Stimulated activated CD4-positive, alpha-beta T cell treated with anti-CD3 and anti-CD28 coated beads, Interleukin-2, amount 100 ng/mL, for 24 hours (primary cell): ENCODE measurements at places on chromosomes 6 and 20.

GRCh38 chr6:119148825-119149525 lies 70.5 kb upstream of the FAM184A start:
- no peak for DNase-seq

GRCh38 chr6:33112148-33112547 lies 36.4 kb downstream of the HLA-DPB1 start:
- no peak for DNase-seq

- no peak for DNase-seq
Measured at GRCh38 chr20:14782731-14783130, 445.3 kb upstream of the FLRT3 start.

GRCh38 chr6:157551041-157551832 lies 170.2 kb downstream of the ZDHHC14 start:
- DNase-seq: peak; percentile 15

GRCh38 chr6:39849764-39850163 lies 57.6 kb downstream of the DAAM2 start:
- DNase-seq: no peak

DNA sequence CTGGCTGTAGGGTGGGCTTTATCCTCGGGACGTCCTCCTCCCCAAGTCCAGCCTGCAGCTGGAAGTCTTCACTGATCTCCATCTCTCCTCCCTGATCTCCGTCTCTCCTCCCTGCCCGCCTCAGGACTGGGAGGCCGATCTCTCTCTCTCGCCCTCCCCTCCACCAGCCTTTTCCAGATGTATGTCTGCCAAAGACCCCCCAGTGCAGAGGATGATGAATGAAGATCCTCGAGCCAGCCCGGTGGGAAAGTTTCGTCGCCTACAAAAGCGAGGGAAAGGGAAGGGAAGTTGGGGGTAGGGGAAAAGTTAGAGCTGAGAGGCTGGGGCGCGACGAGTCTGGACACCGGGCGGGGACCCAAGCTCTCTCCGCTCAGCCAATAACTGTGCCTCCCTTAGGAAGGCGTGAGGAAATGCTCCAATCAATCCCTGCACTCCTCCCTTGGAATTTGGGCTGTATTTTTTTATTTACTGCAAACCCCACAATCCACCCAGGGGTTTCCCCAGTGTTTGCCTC lies 595 bp upstream of the SRF start:
- DNase-seq: no peak

- no peak for DNase-seq
Measured at GRCh38 chr6:126312013-126312665, 27.8 kb upstream of the CENPW start.

DNA sequence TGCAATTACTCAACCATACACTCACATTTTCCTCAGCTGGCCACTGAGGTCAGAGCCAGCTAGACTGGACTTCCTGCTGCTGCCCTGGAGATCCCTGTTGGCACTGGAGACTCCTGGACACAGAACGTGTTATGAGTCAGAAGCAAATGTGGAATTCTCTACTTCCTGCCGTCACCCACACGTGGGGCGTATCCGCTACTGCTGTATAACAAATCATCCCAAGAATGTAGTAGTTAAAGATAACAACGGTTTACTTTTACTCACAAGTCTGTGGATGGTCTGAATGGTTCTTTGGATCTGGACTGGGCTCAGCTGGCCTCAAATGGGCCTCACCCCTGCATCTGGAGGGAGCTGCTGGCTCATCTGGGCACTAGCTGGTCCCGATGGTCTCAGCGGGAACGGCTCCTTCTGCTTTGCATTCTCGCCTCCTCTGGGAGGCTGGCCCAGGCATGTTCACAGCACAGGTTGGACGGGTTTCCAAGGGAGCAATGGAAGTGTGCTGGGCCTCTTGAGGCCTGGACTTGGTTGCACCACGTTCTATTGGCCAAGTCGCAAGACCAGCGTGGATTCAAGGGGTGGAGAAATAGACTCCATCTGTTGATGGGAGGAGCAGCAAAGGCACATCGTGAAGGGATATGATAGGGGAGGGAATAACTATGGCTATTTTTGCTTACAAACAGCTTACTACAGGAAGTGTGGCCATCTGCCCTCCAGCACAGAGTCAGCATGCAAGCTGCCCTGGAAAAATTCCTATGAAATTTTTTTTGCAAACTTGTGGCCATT lies 118.5 kb downstream of the SNX5 start:
- no peak for DNase-seq

DNA sequence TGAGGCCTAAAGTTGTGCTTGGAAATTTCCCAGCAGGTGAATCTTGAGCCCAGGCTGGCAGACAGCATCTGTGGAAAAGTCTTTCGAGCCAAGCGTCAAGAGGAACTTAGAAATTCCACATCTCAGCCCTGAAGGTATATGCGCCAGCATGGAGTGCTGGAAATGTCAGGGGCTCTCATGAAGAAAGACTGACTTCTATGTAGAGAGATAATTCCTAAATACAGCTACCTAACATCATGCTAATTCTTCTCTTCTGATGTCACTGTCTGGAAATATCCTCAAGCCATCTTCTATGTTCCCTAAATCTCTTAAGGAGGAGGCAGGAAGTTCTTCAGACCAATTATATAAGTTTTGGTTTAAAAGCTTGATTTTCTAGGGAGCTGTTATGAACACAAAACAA lies 492.4 kb upstream of the MARCKS start:
- DNase-seq: no peak

DNA sequence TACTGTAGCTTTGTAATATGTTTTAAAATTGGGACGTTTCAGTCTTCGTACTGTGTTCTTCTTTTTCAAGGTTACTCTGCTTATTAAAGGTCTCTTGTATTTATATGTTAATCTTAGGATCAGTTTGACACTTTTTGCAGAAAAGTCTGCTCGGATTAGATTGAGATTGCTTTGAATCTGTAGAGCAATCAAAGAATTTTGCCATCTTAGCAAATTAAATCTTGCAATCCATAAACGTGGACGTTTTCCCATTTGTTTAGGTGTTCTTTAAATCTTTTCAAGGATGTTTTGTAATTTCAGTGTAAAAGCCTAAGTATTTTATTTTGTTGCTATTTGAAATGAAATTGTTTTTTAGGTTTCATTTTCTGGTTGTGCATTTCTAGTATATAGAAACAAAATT lies 78.0 kb upstream of the GTSF1L start:
- no peak for DNase-seq

DNA sequence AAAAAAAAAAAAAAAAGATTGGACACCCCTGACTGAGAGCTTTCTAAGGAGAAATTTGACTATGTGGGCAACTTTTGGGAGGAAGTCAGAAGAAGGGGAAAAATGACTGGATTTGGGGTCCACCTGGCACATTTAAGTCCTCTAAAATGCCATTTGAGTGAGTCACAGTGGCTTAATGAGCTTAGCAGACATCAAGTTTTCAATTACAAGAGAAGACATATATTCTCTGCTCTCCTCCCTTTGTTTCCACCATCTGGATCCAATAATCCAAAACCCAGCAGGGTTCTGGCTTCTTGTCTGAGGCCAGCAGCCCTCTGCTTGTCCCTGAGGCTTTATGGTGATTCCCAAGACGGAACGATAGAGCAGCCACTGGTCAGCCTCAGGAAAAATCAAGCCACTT lies 6.9 kb downstream of the PI3 start:
- no peak for DNase-seq

DNA sequence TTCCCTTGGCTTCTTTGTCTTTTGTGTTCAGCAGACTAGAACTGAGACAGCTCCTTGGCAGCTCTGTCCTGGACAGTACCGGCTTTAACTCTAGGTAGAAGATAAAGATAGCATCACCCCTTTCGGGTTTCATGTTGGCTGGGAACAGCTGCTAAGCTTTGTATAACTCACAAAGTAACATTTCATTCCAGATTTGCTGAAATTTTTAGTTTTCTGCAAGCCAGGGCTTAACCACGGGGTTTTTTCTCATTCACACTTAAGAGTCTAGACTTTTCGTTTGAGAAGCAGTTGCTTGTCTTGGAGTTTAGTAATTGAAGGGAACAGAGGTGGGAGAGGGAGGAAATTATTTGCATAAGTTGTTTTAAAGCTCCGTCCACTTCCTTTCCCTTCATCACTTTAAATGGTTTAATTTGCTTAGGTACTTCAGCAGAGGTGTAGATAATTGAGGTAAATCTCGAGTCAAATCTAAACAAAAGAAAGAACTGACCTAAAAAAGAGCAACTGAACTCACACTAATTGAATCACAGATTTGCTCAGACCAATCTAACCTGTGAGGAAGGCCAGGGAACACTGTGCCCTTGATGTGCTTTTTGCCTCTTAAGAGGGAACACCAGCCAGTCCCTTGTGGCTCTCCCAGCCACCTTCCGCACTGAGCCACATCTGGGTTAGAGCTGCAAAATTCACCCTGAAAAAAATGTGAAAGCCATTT lies 48.3 kb downstream of the RREB1 start:
- DNase-seq: no peak

DNA sequence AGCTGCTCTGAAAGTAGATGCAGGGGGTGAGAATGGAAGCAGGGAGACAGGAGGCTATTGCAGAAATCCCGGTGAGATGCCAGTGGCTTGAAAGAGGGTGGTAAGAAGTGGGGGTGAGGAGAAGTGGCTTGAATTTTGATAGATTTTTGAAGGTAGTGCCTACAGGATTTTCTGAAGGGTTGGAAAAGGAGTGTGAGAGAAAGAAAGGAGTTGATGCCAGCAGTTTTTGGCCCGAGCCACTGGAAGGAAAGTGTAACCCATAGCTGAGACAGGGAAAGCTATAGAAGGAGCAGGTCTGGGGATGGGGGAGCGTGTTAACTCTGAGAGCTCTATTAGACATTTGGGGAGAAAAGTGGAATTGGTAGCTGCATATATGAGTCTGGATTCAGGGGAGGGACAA lies 9.7 kb downstream of the ARMC12 start:
- no peak for DNase-seq

DNA sequence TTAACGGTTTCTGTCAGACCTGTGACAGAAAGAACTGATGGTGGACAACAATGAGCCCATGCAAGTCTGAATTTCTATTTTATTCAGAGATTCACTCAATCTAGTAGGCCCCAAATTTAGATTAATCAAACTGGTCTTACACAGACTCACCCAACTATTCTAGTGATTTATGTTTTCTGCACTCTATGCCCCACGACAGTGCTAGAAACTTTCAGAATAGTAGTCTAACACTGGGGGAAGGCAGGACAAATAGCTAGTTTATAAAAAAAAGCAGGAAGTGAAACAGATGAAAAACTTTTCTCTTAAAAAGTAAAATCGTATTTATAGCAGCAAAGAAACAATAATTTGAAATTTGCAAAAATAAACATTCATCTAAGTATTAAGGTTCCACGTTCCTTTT lies 5.0 kb downstream of the TCP11 start:
- DNase-seq: no peak

DNA sequence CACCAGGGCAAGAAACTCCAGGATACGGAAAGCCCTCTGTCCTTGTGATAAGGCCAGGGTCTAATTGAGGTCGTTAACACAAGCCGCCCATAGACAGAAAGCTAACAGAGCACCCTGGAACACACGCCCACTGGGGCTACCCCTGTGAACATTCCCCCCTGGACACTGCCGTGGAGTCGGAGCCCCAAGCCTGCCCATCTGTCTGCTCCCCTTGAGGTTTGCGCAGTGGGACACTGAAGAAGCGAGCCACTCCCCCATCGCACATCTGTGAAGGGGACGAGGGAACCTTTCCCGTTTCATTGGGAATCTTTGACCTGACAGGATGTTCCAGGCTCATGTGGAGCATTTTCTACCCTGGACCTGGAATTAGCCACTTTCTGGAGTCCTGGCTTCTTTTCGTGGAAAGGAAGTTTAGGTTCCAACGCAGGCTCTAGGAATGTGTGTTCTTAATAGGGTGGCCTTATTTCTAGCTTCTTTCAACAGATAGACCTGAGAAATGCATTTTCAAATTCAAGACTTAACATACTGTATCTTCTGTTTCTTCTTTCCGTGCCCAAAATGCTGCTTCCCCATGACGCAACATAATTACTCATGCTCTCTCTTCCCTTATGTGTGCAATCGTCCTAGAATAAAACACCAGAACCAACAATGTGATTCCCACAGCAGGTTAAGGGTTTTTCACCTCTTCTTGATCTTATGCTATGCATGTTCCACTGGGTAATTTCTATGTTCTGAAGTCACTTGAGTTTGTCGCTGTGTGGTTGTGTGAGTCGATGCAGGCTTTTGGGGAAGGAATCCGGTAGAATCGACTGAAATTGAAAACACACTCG lies 161.1 kb downstream of the ERMARD start:
- no peak for DNase-seq

DNA sequence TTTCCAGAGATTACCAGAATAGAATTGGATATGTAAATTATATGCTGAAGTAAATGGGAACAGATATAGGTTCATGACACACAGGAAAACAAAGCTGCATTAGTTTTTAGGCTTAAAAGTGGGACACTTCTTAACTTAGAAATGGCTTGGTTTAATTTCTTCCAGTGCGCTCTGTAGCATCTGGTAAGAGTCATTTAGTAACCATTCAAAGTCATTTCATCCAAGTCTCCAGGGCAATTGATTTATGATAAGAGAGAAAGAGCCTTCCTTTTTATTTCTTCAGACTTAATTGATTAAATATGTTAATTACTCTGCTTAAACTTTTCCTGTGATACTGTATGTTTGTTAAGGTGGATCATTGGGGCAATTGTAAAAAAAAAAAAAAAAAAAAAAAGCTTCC lies 368.0 kb downstream of the DOK5 start:
- no peak for DNase-seq

- DNase-seq: no peak
Measured at GRCh38 chr20:14526891-14527290, 189.5 kb upstream of the FLRT3 start.

- DNase-seq: no peak
Measured at GRCh38 chr20:15760001-15760621, 813.1 kb downstream of the KIF16B start.

- no peak for DNase-seq
Measured at GRCh38 chr6:168674595-168674994, 233.6 kb downstream of the SMOC2 start.

- DNase-seq: peak; percentile 33
Measured at GRCh38 chr6:45681860-45682511, 304.3 kb upstream of the SUPT3H start.

DNA sequence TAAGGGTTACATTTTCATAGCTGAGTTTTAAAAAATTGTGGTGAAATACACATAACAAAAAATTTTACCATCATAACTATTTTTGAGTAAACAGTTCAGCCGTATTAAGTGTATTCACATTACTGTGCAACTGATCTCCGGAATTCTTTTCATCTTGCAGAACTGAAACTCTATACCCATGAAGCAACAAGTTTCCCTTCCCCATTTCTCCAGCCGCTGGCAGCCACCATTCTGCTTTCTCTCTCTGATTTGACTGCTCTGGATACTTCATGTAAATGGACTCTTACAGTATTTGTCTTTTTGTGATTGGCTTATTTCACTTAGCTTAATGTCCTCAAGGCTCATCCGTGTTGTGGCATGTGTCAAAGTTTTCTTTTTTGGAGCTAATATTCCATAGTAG lies 341.6 kb downstream of the QKI start:
- no peak for DNase-seq

- DNase-seq: no peak
Measured at GRCh38 chr20:3674447-3674846, 7.4 kb downstream of the ADAM33 start.

- DNase-seq: no peak
Measured at GRCh38 chr6:106702451-106703110, 73.2 kb downstream of the QRSL1 start.

DNA sequence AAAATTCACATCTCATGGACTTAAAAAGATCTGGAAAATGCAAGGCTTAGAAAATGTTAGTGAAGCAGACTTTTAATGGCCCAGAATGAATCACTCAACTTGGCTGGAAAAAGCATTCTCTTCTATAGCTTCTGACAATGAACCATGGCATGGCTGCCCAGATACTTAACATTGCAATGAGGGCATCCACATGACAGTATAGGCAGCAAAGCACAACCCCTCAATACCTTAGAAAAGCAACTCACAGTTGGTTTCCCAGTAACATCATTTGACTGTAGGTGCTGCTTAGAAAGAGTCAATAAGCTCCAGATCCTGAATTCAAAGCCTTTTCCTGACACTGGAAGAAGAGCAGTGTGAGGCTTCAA lies 155.8 kb downstream of the EYA4 start:
- no peak for DNase-seq
